ENCODE measurements at places on chromosomes 16 and 17.

- no peak for DNase-seq
These were observed 678 bp downstream of the TMEM101 start for GRCh38 chr17:44014133-44014436.

- no peak for DNase-seq
These were observed 5.8 kb downstream of the WIPF2 start for GRCh38 chr17:40224718-40225550.

DNA sequence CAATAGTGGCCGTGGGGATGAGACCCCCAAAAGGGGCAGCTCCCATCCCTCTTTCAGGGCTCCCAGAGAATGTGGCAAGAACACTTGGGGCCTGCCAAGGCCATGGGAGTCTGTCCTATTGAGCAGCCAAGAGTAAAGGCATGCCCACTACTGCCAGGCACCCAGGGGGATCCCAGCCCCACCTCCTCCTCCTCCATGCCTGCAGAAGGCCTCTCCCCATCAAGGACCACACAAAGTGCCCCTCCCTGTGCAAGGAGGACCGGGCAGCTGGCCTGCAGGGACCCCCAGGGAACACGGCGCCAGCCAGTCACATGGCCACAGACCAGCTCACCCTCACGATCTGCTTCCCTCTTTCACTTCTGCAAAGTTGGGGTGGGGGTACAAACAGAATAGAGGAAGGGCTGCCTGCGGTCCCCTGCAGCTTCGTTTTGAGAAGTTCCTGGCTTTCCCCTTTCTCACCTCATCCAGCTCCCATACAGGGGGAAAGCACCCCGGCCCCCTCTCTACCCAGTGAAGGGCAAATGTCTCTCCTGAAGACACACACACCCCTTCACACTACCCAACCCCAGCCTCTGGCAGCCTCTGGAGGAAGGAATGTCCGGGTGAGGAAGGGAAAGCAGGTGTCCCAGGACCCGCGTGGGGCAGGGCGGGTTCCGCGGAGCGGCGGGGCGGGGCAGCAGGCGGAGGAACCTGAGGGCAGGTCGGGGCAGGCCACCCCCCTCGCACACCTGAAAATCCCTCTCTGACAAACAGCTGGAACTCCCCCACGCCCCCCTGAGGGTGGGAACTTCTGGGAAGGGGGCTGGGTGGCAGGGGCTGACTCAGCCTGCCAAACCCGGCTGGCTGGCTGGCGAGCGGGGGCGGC, 2.0 kb downstream of the PPP1R9B start:
- DNase-seq = peak; percentile 72

DNA sequence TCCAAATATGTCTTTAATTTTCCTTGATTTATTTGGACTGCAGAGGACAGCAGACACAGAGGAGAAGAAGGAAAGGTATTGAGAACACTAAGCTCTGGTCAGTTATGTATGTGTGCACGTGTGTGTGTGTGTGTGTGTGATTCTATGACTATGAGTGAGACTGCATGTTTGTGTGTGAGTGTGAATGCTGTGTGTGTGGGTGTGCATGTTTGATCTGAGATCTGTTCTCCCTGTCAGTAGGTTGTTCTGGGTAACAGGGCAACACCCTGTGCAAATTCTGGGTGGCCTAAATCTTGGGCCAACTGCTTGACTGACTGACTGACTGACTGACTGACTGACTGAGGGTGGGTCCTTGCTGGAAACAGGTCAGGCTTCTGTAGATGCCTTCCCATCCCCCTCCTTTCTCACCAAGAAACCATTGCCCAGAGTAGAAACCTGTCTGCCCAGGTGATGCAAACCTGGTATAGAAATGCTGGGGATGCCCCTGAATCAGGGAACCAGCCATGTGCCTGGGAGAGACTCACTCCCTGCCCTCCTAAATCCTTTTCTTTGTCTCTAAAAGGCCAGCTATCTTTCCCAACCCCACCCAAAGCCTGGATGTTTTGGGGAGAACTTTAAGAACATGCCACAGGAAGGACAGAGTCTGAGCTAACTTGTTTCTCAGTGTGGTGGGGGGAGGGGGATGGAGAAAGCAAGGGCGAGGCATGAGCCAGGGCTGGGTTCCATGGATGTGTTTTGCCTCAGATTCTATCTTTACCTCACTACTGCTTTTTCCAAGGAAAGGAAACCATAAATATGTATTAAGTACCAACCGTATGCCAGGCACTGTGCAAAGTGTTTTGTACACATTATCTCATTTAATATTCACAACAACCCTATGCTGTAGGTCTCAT, 4.5 kb upstream of the NR1D1 start:
- DNase-seq = no peak

DNA sequence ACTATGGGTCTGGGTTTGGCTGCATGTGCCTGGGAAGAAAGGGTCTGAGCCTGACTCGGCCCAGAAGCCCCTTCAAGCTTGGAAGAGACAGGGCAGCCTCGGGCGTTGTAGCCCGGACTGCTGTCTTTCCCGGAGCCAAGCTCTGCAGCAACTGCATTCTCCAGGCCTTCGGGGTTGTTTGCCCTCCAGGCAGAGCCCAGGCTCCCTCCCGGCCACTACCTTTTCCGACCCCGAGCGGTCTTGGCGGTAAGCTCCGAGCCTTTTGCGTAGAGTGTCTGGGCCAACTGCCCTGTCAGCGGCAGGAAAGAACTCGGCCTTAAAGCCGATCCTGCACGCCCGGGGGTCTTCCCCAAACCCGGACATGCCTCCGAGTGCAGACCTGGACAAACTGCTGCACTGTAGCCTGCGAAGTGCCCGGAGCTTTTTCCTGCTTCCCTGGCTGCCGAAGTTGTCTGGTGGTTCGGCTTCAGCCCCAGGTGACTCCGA, 1.3 kb downstream of the LHX1 start:
- DNase-seq = no peak

DNA sequence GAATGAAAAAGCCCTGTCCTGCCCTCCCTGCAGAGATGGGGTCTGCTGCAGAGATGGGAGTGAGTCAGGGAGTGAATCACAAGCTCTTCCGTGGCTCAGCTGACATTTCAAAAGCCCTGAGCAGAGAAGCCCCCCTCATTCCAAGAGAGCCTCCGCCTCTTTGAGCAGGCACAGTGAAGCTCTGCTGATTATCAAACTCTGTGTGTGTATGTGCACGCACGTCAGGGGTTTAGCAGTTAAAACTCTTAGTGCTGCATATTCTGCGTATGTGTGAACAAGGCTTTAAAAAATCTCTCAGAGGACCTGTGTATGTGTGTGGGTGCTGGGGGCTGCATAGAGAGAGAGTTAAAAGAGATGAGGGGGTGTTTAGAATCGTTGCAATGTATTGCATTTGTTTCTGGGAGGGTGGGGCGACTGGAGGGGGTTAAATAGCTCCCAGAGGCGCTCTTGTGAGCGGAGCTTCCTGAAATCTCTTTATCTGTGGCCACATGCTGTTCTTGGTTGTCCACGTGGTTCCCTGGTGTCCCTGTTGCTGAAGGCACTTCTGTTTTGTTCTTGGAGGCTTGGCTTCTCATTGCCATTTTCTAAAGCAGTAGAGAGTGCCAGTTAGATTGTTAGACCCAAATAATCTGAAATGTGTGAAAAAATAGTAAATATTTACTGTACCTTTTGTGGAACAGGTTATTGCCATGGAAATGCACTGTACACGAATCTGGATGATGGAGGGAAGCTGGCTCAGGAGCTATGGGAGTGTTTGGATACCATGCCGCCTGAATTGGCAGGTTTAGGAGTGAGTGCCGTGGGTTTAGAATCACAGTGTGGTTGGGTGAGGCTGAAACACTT, 116.6 kb downstream of the PRKCB start:
- peak; percentile 15 for DNase-seq

DNA sequence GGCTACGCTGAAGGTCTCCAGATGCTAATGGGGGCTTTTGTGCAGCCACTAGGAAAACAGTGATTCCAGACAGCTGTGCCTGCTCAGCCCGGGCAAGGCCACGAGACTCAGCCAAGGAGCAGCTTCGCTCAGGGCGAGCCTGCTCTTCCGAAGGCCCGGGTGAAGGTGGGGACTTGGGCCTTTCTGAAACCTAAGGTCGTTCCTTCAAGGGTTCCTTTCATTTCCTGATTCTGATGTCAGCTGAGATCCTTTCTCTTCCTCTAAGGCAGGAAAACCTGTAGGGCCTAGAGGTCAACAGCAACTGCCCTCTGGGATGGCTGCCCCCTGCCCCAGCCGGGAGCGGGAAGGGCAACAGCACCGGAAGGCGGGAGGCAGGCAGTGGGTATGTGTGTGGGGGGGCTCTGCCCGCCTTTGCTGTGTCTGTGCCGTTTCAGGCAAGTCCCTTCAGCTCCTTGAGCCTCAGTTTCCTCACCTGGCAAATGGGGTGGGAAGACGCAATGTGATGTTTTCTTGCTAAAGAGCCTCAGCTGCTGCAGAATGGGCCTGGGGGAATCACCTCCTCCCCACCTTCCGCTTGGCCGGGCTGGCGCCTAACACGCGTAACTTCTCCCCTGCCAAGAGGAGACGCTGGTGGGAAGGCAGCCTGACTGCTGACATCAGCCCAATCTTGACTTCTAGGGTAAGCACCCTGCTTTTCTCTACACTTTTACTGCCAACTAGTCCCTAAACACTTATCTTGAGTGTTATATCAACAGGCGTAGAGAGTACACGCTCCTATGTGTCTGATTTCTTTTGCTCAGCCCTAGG, 32.8 kb downstream of the IRF8 start:
- DNase-seq = no peak

GRCh38 chr16:19264123-19264673, 21.3 kb upstream of the CLEC19A start:
- no peak for DNase-seq

GRCh38 chr17:4895657-4896331, 3.5 kb upstream of the C17orf107 start:
- DNase-seq = no peak

GRCh38 chr17:381941-382643, 29.5 kb upstream of the RPH3AL start:
- no peak for DNase-seq

- DNase-seq = no peak
These were observed 5.9 kb upstream of the CORO6 start for GRCh38 chr17:29628644-29629043.

DNA sequence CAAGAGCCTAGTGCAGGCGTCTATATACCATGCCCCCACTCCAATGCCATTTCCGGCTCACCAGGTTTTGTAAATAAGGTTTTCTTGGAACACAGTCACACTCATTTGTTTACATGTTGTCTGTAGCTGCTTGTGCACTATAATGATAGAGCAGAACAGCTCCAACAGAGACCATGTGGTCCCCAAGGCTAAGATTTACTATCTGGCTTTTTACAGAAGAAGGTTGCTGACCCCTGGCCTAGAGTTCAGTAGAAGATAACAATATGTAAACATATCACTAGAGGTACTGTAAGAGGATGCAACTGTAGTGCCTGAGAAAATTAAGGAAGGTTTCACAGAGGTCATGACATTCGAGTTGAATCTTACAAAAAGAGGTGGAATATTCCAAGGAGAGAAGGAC, 66.3 kb downstream of the CACNG1 start:
- DNase-seq = no peak

DNA sequence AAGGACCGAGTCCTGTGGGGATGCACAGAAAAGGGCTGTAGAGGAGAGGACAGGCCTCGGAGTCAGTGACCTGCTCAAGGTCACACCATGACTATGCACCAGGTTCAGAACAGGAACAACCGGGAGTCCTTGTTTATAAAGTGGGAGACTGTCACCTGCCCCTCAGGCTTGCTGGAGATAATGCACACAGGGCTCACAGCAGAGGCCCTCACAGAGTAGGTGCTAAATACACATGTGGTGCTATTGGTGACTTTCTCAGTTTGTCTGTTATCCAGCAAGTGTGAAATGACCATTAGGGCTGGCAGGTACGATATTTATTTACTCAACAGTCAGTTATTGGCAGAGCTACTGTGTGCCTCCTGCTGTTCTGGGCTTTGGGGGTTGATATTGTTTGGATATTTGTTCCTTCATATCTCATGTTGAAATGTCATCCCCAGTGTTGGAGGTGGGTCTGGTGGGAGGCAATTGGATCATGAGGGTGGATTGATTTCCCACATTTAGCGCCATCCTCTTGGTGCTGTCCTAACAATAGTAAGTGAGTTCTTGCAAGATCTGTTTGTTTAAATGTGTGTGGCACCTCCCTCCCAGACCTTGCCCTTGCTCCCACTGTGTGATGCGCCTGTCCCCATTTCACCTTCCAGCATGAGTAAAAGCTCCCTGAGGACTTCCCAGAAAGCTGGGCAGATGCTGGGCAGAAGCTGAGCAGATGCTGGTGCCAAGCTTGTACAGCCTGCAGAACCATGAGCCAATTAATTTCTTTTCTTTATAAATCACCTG, 162.1 kb upstream of the MPHOSPH6 start:
- no peak for DNase-seq

DNA sequence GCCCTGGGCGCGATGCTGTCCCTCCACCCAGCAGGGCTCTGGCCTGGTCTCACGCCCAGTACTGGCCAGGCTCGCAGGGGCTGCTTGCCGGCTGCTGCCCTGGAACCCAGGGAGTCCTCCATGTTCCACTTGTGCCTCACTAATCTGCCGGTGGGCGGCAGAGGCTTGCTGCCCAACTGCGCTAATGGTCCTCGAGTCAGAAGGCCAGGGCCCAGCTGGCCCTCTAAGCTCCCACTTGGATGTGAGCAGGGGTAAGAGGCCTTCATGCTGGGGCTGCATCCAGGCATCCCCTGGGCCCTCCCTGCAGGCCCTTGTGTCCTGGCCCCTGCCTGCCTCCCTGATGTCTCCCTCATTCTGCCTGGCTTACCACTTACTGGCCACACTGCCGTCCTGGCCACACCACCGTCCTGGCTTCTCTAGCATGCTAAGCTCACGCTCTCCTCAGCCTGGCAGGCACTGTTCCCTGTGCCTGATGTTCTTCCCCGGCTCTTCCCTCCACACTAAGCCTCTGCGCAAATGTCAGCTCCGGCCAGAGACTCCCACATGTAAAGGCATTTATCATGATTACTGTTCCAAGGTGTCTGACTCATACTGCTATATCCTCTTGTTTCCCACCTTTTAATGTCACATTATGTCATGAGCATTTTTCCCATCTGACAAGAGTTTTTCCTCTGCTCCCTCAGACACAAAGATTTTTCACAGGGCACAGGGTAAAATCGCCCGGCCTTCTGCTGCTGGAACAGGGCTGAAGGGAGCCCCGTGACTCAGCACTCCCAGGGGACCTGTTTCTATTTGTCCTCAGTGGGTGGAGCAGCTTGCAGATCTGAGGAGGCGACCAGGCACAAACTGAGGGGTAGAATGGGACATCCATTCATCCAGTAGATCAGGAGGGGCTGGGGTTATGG, 15.9 kb downstream of the B9D1 start:
- DNase-seq = no peak
